ENCODE measurements at places on chromosomes 4 and X.
A peak's percentile ranks its signal among the peaks of the same experiment; 100 is the strongest.

DNA sequence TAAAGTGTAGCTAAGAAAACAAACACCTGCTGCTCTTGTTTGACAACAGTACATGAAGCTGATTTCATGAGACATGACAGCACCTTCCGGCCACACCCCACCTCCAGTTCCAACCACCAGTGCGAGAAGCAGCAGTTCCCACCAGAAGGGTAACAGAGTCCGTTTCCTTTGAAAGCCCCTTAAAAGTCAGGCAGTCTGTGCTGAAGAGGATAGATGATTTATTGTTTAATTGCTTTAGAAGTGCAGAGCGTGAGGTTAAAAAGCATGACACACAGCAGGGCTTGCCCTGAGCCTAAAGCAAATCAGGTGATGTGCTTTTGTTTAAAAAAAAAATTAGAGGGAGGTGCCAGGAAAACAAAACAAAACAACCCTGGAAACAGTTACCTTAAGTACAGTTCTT lies 82.6 kb downstream of the HADH start:
- DNase-seq, result no peak

DNA sequence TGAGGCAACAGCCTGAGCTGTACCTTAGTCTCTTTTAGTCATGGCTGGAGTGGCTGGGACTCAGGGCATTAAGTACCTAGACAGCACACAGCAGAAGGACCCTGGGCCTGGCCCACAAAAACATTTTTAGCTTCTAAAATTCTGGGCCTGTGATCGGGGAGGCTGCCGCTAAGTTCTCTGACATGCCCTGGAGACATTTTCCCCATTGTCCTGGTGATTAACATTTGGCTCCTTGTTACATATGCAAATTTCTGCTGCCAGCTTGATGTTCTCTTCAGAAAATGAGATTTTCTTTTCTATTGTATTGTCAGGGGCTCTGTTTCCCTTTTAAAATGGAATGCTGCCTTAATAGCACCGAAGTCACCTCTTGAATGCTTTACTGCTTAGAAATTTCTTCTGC lies 952.4 kb downstream of the TRAM1L1 start:
- no peak for DNase-seq

- DNase-seq, result no peak
Measured at GRCh38 chr4:138804711-138805110, 210.9 kb upstream of the NOCT start.

DNA sequence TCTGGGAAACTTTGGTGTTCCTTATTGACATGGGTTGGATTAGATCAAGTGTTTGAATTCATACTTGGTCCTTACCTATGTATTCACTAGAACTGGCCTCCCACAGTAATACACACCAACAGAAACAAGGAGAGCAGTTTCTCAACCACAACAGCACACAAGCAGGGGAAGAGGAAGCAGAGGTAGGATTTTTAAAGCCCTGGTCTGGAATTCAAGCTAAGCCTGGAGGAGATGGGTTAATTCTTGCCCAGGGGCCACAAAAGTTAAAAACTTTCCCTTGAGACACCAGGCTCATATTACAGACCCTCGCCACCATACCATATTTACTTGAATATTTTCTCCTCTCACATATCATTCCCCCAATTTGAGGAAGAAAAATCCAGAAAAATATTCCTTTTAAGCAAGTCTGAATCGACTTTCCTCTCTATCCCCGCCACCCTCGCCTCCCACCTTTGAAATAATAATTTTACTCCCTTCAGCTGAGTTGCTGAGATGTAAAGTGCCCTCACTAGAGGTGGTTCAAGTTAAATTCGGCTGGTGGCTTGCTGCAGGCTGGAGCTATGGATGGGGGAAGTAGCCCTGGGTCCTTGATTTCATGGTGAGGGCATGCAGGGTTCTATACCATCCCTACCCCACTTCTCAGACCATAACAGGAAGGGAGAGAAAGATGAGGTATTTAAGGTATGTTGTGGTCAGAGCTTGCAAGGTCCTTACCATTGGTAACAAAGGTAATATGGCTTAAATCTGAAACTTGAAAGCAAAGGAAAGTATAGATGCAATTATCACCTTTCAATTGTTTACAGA lies 440.2 kb downstream of the INPP4B start:
- DNase-seq, result no peak

DNA sequence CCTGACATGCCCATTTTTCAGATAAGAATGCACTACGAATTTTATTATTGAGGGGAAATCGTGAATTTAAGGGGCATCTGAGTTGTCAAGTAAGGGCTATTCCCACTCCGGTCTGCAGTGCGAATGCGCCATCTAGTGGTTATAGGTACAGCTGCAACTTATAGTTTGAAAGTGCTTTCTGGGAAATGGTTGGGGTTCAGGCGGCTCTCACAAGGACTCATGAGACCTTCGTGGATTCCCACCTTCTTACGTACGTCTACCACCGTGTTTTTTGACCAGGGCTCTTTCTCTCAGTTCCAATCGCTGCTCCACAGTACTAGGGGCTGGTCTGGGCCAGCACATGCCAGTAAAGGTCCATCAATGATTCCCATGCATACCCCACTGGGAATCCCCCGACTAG lies 12.3 kb downstream of the MSL3 start:
- no peak for DNase-seq

DNA sequence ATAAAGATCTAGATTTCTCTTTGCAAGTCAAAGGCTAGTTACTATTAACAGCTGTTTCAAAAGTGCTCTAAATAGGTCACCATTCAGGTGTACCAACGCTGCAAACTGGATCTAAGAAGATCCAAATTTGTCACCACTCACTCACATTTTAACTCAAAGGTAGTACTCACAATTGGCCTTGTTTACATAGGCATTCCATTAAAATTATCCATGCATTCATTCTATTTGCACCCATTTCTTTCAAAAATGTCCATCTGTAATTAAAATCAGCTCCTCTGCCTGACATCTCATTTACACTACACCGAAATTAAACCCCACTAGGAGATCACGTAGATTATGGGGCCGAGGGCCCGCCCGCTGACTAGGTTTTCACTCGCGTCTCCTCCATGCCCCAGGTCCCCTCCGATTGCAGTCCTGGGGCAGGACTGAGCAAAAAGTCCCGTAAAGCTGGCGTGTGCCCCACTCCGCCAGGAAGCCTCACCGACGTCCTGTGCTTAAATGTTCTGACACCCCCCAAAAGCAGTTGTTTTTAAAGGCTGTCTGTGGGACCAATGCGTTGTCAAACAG lies 1.3 kb upstream of the ING2 start:
- no peak for DNase-seq

- DNase-seq, result peak; percentile 41
Measured at GRCh38 chrX:55489314-55490009, at the start of gene USP51. Gene USP51 (minus strand): TSS chrX:55489848. CDS start chrX:55488939, 909 bp downstream.

DNA sequence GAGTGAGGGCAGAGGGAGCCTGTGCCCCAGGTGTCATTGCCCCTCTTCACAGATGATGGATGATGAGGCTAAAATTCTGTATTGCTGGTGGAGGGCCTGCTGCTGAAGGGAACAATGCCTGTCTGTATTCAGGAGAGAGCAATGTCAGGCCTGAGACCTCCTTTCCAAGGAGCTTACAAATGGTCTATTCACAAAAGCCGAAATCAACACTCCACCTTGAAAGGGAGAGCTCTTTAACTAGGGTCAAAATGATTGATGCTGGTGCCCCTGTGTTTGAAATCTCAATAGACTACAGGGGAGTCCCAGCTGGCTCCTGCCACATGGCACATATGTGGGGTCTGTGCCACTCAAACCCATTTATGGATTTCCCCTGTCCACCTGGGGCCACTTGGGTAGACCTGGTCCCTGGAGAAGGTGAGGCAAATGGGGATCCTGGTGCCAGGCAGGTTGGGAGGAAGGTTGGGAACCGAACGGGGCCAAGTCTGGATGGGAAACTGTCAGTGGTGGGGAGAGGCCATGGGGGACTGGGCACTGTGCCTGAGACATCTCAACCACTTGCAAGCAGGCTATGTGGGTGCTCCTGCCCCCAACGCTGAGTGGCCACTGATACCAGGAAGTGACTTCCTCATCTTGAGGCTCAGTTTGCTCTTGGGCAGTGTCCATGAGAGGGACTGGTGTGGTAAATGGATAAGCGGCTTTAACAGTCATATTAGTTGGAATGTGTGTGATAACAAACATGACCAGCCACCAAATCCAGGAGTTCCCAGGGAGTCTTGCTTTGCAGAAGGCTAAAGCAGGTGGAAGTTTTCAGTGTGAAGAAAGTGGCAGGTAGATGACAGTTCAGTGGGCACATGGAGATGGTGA lies 223.8 kb upstream of the PSAPL1 start:
- no peak for DNase-seq

GRCh38 chr4:29051381-29051965 lies 1668.7 kb upstream of the PCDH7 start:
- no peak for DNase-seq

- DNase-seq, result no peak
Measured at GRCh38 chr4:137609718-137610430, 77.6 kb upstream of the PCDH18 start.

GRCh38 chrX:136202889-136203288 lies 48.3 kb downstream of the MAP7D3 start:
- DNase-seq, result no peak

- no peak for DNase-seq
Measured at GRCh38 chrX:120016068-120016441, 61.4 kb downstream of the RHOXF2B start.

DNA sequence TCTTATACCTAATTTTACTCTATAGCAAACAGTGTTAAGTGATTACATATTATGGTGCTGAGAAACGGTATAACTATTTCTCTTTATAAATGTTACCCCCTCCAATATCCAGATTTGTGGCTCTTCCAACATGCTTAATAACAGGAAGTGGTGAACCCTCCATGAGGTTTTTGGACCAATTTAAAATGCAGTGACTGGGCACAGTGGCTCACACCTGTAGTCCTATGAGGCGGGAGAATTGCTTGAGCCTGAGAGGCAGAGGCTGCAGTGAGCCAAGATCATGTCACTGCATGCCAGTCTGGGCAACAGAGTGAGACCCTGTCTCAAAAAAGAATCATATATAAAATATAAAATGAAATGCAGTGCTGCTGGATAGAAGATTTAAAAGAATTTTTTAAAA lies 137.3 kb downstream of the MGST2 start:
- DNase-seq, result no peak

DNA sequence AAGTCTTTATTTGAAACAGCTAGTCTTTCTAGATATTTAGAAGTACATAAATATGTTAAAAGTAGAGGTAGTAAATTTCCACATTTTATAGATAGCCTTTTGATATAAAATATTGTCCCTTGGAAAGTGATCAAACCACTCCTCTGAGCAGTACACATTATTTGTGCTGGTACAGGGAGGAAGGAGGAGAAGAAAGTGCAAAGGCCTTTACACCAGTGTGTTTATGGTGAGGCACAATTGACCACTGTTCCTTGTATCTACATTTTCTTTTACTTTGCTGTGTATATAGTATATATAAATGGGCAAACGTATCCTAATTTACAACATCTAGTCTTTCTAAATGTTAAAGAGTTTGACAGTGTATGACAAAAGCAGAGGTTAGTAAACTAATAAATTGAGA lies 39.9 kb downstream of the CXCL8 start:
- no peak for DNase-seq

GRCh38 chrX:109954955-109955354 lies 48.0 kb upstream of the TMEM164 start:
- no peak for DNase-seq

GRCh38 chrX:101691835-101692234 lies 32.2 kb upstream of the ARMCX2 start:
- no peak for DNase-seq

DNA sequence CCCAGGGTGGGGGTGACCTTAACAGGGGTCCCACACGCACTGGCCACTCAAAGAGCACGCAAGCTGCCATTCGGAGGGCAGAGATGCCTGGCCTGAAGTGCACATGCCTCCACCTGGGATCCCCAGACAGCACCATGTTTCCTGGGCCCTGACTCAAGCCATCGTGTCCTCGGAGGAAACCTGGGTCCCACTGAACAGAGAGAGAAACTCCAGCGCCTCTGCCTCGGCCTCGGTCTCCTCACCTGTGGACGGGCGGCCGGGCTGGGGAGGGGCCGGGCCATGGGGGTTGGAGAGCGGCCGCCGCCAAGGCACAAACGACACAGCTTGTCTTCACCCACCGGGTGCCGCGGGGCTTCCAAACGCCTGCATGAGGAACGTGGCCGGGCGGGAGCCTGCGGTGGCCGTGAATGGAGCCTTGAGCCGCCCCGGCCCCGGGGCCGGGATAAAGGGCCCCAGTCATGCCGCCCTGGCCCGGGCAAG lies 30.0 kb upstream of the FGFR3 start:
- DNase-seq, result no peak

DNA sequence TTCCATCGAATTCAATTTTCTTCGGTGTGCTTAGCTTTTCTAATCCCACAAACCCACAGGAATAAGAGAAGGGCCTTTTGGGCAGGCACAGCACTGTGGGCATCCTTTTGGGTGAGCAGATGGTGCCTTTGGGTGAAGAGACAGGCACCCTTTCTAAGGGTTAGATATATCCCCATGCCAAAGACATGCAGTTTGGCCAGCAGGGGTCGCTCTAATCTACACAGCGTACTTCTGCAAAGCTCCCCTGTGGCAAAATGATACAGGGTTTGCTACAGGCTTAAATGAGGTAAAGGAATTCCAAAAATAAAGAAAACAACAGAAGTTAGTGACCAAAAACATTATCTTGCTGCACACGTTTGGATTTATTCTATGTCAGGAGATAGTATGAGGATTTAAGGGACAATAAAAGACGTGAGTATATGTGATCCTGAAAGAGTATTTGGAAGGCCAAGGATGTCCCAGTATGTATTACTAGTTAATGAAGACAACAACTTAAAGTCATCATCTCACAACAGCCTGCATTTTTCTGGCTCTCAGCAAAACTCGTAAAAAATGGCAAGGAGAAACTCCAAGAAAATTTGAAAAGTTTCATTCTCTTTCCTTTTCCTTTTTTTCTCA lies 49.5 kb downstream of the PHEX start:
- DNase-seq, result no peak

GRCh38 chr4:70239131-70239883 lies 3.1 kb upstream of the CSN3 start:
- DNase-seq, result no peak

- DNase-seq, result no peak
Measured at GRCh38 chr4:166309286-166309685, 436.2 kb downstream of the TLL1 start.

- no peak for DNase-seq
Measured at GRCh38 chr4:137343221-137343620, 189.1 kb downstream of the PCDH18 start.

GRCh38 chr4:16262188-16262587 lies 35.9 kb upstream of the TAPT1 start:
- no peak for DNase-seq

DNA sequence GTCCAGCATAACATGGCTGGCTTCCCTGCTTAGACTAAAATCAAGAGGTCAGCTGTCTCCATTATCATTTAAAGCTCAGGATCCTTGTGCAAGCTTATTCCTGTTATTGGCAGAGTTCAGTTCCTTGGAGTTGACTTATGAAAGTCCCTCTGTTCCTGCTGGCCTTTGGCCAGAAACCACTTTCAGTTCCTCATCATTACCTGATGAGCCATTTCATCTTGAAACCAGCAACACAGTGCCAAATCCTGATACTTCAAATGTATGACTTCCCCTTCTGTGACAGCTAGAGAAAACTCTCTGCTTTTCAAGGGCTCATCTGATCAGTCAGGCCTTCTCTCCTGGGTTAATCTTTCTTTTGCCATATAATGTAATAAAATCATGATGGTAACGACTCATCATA lies 110.6 kb upstream of the FSTL5 start:
- DNase-seq, result no peak

Measured in SHP77 treated with DMSO at 0.1 percent for 48 hours (cell line).